Breast epithelium (tissue), 4 donors: ENCODE measurements at places on chromosomes 1 and 21. TPM values are rescaled to one million over a fixed set of nuclear protein-coding genes. Genes with fewer than 3 reads are reported as not detected.
A peak's percentile ranks its signal among the peaks of the same experiment; 100 is the strongest.

The FCN3 gene
- 7.4 TPM for total RNA-seq

The PPP2R5A gene
- 85.5 TPM for total RNA-seq

The EPB41 gene
- 36.2 TPM for total RNA-seq

The OR2M3 gene
- total RNA-seq = not detected

The IL20 gene
- total RNA-seq = not detected

- DNase-seq = no peak
Measured at GRCh38 chr1:27238032-27238431, 3.6 kb downstream of the WDTC1 start.

DNA sequence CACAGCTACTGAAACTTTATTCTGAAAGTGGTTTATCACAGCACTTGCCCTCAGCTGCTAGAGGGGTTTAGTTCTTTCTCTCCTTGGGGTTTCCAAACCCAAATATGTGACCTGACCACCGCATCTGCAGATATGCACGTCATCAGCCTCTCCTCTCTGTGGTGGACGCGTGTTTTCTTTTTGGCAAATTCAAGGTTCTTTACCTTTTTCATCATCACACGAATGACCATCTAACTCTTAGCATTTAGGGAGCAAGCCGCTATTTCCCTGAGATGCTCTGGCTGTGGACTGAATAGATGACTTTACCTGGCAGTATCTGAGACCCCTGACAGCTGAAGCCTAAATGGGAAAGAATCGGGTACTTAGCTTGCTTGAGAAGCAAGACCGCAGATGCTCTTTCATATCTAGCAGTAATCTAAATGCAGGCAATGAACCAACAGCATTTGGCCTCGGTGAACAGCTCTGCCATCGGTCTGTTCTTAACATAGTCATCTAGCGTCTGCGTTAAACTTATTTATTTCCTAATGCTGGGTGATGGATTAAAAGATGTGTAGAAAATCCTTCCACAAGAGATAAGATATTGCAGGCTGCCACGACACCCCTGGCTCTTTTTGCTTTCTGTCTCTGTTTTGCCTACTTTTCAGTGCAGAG is 463.4 kb downstream of the CAMTA1 start:
- DNase-seq = no peak

GRCh38 chr1:30822966-30823581 is 65.5 kb upstream of the LAPTM5 start:
- DNase-seq = no peak

DNA sequence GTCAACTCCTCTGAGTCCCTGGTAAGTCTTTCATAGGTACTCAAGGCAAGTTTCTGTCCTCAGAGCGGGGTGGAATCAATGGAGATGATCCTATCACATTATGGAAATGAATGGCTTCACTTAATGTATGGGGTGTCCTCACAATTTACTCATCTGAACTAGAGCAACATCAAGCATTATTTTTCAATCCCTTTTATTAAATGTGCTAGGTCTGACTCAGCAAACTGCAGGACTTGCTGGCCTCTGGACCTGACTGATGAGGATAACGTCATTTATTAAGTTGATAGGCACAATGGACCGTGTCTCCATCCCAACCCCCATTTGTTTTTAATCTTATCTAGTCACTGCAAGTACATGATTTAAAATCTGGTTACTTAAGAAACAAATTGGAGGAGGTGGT is 259.2 kb downstream of the NUF2 start:
- no peak for DNase-seq

- DNase-seq = no peak
Measured at GRCh38 chr1:2639203-2639602, 6.4 kb upstream of the MMEL1 start.

GRCh38 chr1:218317061-218317460 is 28.1 kb upstream of the TGFB2 start:
- DNase-seq = no peak

- DNase-seq = no peak
Measured at GRCh38 chr1:236288620-236288976, 6.8 kb upstream of the ERO1B start.

DNA sequence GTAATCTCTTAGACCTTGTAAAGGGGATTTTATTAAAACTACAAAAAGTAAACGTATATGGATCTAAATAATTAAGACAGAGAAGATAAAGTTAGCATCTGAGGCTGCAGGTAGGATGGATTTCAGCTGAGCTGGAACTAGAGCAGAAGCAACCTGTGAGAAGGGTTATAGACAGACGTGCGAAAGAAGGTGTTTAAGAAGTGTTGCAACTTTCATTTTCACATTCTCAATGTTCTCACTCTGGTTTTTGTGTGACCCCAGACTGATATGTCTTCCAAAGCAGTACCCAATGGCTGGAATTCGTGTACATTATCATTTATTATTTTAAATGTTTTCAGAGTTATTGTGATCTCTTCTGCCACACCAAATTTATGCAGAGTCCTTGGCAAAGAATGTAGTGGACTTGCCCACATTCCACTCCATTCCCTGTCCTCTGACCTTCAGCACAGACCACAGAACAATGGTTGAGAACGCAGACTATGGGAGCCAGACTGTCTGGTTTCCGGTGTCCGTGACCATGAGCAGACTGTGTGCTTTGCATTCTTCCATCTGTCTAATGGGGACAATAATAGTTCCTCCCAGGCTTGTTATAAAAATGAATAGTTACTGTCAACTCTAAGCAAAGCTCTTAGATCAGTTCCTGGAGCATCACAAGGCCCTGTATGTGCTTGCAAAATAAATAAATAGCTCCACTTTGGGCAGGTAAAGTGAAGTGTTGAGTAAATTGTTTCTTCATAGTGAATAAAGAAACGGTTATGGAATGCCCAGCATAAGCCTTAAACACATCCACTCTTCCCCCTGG is 140.6 kb upstream of the SAMSN1 start:
- no peak for DNase-seq

GRCh38 chr1:67897270-67897949 is 64.1 kb upstream of the GNG12 start:
- DNase-seq = no peak

GRCh38 chr1:70196333-70196732 is 9.0 kb downstream of the LRRC40 start:
- no peak for DNase-seq

DNA sequence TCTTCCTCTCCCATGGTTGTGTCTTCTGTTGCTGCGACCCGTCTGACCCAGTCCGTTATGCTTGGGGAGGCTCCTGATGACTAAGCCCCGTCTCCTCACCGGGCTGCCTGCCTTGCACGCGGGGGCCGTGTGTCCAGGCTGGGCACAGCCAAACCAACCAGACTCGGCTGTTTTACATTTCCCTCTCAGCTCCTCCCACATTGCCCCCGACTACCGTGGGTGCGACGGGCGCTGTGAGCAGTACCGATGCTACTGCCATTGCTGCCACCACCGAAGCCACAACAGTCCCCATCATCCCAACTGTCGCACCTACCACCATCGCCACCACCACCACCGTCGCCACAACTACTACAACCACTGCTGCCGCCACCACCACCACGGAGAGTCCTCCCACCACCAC is 46.0 kb upstream of the CNTN2 start:
- no peak for DNase-seq

DNA sequence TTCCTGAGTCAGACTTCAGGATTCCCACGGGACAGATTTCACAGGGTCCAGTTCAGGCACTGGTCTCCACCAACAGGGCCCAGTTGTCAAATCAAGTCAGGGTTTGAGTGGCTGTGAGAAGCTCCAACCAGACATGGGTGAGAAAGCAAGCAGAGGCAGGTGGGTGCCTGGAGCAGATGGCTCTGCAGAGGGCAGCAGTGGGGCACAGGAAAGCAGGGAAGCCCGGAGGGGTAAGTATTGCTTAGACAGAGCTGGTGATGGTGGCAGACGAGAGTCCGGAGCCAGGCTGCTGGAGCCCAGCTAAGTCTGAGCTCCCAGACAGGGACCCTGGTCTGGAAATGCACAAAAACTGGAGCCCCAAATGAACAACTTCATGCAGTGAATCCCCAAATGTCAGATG is 40.4 kb downstream of the RIMS3 start:
- no peak for DNase-seq

GRCh38 chr1:184590163-184590750 is 164.4 kb downstream of the EDEM3 start:
- peak; percentile 58 for DNase-seq

- peak; percentile 78 for DNase-seq
Measured at GRCh38 chr21:35244514-35244913, 195.4 kb upstream of the RUNX1 start.

DNA sequence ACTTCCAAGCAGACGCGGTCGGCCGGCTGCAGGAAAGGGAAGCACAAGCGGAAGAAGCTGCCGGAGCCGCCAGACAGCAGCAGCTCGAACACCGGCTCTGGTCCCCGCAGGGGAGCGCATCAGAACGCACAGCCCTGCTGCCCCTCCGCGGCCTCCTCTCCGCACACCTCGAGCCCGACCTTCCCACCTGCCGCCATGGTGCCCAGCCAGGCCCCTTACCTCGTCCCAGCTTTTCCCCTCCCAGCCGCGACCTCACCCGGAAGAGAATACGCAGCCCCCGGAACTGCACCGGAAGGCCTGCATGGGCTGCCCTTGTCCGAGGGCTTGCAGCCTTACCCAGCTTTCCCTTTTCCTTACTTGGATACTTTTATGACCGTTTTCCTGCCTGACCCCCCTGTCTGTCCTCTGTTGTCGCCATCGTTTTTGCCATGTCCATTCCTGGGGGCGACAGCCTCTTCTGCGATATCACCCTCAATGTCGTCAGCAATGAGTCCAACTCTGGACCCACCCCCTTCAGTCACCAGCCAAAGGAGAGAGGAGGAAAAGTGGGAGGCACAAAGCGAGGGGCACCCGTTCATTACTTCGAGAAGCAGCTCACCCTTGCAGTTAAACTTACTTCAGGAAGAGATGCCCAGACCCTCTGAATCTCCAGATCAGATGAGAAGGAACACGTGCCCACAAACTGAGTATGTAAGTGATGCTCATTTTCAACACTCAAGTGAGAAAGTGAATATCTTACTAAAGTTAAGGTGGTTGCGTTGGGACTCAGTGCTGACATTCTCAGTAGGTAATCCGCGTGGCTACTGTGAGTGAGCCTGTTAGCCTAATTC is 25.5 kb downstream of the UTS2 start:
- DNase-seq = no peak

GRCh38 chr1:223755992-223756775 is 43.8 kb downstream of the CAPN2 start:
- DNase-seq = no peak

DNA sequence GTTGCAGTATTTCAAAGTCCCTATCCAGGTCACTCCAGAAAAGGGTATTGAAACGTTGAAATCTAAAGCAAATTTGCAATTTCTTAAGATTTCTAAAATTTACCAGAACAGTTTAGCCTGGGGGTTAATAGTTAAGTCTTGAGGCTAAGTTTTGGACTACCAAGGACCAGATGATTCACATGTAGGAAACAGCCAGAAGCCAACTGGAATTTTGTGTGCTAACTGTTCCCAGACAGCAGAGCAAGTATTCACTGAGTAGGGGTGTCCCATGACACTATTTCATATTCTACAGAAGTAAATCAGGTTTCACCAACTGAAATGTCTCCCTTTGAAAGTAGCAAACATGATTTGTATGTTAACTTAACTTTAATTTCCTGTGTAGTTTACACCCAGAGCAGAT is 11.5 kb upstream of the C1orf105 start:
- DNase-seq = no peak

- no peak for DNase-seq
Measured at GRCh38 chr1:71561729-71562128, 480.9 kb upstream of the ZRANB2 start.
